ENCODE measurements at places on chromosomes 4 and X.

GRCh38 chr4:11312389-11312788 is 116.3 kb downstream of the HS3ST1 start:
- DNase-seq: no peak

GRCh38 chr4:8191136-8191747 is 7.8 kb upstream of the SH3TC1 start:
- no peak for DNase-seq

- no peak for DNase-seq
Observed at GRCh38 chrX:31298916-31299315, 227.1 kb upstream of the FTHL17 start.

GRCh38 chr4:113952452-113953029 is 26.9 kb downstream of the ARSJ start:
- DNase-seq: no peak

- DNase-seq: no peak
Observed at GRCh38 chr4:187478292-187479140, 517.1 kb upstream of the ZFP42 start.

All from stimulated activated CD4-positive, alpha-beta T cell treated with anti-CD3 and anti-CD28 coated beads, Interleukin-1b, Interleukin-23, amount 100 ng/mL, for 1 hour (primary cell).